AG20443 (cell line): ENCODE measurements at places on chromosomes 13 and 19.

- DNase-seq: peak; percentile 30
Observed at GRCh38 chr13:23323946-23324709, 109.4 kb downstream of the SACS start.

DNA sequence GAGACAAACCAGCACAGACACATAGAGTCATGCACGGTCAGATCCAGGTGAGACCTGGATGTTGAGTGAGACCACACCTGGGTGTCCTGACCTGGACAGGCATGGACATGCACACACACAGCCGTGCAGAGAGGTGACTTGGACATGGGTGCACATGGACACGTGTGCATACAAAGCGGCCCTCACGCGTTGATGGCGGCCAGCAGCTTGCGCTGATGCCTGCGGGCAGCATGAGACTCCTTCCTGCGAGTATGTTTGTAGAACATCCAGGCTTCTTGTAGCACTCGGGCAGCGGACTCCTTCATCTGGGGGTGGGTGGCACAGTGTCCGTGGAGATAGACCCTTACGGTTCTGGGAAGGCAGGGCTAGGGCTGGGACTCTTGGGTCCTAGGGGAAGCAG, 11.5 kb downstream of the KCNN4 start:
- DNase-seq: no peak

- DNase-seq: no peak
Observed at GRCh38 chr19:46040952-46041500, at the start of gene IGFL4. Gene IGFL4, minus strand, starts transcription at chr19:46041002. Its CDS starts 40 bp downstream, at chr19:46040962.

GRCh38 chr19:373391-374182, 29.0 kb upstream of the MIER2 start:
- DNase-seq: no peak

- no peak for DNase-seq
Observed at GRCh38 chr13:44259045-44260027, 114.3 kb upstream of the SERP2 start.

DNA sequence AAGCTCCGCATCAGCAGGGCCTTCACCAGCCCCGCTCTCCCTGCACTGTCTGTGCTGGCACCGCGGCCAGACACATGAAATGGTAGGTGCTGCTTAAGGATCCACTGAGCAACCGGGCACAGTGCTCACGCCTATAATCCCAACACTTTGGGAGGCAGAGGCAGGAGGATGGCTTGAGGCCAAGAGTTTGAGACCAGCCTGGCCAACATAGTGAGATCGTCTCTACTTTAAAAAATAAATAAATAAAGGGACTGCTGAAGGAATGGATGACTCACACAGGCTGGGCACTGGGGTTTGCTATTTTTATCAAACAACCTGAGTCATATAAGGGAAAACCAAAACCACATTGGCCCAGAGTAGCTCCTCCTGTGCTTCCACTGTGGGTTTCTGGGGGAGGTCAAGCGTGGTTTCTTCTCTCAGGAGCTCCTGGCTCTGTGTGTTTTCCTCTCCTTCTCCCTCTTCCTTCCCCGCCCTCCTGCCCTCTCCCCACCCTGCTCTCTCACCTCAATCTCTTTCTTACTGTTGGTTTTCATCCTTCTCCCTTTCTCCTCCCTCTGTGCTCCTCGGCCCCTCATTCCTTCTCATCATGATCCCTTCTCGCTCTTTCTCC, 21.3 kb downstream of the VRK3 start:
- peak; percentile 96 for DNase-seq

DNA sequence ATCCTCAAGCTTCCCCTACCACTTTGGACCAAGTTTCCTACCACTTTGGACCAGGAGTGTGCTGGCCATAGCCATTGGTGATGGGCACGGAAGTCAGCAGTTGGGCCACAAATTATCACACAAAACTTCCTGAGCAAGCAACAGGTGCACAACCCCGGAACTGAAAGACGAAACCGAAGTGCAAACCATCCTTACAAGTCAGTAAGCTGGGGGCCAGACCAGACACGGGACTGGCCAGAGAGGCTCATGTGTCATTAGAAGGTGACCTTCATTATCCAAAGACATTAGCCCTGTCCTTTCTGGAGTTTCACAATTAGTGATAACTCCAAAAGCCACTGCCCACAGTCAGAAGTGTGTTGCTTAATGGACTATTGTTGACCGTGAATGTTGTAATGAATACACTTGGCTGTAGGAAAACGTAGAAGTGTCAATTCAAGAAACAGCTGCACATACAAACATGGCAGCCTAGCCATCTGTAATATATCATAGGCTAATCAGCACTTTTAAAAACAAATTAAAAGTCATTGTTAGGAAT, 244.1 kb upstream of the IRS2 start:
- DNase-seq: no peak

DNA sequence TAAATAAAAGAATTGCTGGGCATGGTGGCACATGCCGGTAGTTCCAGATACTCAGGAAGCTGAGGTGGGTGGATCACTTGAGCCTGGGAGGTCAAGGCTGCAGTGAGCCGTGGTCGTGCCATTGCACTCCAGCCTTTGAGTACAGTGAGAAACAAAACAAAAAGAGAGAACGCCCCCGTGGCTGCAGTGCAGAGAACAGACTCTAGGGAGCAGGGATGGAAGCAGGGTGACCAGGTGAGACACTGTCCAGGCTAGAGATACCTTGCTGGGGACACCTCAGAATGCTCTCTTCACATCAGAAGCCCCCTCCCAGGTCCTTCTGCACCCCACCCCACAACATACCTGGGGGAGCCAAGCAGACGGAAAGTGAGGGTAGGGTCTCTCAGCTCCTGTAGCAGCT, 24.8 kb downstream of the MAP4K1 start:
- DNase-seq: no peak

GRCh38 chr19:33497778-33498175, 23.8 kb downstream of the PEPD start:
- no peak for DNase-seq

DNA sequence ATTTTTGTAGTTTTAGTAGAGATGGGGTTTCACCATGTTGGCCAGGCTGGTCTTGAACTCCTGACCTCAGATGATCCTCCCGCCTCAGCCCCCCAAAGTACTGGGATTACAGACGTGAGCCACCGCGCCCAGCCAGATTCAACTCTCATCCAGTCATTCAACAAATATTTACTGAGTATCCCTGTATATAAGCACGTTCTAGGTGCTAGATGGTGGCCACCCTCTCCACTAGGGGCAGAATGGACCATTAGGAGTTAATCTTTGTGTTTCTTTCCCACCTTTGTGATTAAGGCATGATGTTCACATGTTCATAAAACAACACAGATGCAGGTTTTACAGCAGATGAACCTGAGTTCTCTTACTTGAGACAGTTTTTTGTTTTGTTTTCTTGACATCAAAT, 7.3 kb downstream of the SHKBP1 start:
- no peak for DNase-seq
